Left lobe of liver (tissue), 2 donors: ENCODE measurements at places on chromosomes 3 and 15.

DNA sequence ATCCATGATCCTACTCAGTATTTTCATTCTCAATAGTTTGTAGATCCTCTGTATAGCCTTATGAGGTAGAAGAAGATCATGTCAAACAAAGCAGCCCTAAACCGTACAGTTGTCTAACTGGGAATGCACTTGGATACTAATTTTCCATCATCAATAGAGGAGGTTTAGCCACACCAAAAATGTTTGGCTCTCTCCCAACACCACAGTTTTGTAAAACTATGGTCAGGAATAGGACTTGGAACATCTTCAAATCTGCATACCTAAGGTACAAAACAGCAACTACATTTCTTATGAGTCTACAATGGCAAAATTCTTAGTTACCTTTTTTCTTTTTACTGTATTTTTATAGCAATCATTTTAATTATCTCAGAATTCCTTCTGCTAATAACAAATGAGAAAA is 1001.6 kb downstream of the ROBO2 start:
- no peak for DNase-seq

DNA sequence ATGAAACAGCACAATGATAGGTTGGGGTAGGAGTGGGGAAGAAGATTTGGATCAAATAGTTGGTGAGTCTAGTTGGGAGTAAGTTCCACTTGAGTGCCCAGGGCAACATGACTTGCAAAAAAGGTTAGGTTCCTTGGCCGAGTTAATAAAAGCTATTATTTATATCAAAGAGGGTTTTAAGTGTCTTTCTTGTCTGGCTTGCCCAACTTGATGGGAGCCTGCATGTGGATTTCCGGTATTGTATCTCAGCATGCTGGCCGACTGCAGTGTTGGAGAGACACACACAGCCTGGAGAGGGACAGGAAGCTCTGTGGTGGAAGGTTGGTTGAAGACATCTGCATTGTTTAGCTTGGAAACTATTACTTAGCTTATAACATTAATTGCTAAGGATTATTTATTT is 449.5 kb upstream of the TBL1XR1 start:
- no peak for DNase-seq

- DNase-seq = no peak
Observed at GRCh38 chr3:114606336-114606735, 312.5 kb downstream of the TIGIT start.

DNA sequence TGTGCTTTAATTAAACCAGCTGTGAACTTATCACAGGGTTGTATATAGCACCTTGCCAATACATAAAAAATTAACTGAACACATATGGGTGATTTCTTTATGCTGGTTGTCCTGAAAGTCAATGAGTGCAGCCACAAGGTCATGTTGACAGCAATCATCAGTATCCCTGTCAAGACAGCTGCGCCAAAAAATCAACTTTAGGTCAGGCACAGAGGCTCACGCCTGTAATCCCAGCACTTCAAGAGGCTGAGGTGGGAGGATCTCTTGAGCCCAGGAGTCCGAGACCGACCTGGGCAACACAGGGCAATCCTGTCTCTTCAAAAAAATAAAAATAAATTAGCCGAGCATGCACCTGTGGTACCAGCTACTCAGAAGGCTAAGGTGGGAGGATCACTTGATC is 707.3 kb downstream of the SI start:
- no peak for DNase-seq

DNA sequence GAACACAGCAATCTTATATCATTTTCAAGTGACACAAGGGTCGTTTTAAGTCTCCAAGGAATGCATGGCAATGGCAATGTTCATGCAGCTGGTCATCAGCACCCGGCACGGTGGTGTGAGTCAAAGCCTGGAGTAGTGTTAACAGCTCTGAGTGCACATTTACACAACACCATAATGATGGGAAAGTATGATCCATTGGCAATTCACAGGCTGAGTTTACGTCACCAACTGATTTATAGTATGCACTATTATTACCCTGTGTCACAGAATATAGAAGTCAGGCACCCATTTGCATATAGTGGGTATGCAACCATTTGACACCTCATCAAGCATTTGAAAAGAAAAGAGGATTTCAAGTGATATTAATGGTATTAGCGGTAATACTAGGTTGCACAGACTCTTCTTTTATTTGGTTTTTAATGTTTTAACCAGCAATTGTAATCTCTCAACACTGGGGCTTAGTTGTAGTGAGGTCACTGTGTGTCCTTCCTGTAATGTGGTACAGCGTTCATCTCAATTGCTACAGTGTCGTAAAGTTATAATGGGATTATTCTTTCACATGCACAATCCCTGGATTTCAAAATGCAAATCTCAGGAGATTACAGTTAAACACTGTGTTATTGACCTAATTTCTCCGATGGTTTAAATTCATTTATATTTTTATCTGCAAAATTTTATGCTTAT is 113.8 kb downstream of the C3orf38 start:
- DNase-seq = no peak

DNA sequence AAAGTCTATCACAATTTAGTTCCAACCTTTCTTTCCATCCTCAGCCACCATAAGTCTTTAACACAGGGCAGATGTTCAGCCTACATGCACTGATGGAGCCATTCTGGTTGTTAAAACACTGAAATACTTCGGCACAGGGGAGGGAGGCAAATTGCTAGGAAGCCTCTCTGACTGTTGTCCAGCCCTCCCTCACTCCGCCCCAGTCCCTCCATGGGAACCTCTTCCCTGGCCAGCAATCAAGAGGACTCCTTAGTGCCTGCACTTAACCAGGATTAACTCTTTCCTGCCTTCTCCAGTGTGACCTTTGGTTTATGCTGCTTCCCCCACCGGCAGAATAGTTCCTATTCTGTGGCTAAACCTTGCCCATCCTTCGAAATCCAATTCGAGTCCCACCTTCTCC is 47.0 kb upstream of the USP3 start:
- DNase-seq = no peak

DNA sequence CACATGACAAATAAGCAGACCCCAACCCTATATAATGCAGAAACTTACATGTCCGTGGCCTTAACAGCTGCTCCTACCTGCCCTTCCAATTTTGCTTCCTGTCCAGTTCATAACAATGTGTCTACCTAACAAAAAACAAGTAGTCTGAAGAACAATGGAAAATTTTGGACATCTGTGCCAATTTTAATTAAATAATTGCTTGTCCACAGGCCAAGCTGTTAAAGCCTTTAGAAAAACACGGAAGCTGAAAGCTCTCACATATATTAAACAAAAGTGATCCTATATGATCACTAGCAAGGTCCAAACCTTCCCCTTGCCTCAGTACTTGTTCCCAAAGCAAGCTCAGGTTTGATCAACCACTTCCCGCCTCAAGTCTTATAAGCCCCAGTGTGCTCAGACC is 37.1 kb downstream of the MAGI1 start:
- DNase-seq = no peak

GRCh38 chr3:2659896-2660295 is 450.3 kb downstream of the IL5RA start:
- no peak for DNase-seq
